ENCODE measurements at places on chromosomes 3 and 15.

GRCh38 chr3:71393093-71393492, 190.4 kb downstream of the FOXP1 start:
- DNase-seq = no peak

GRCh38 chr3:33915796-33916546, 117.5 kb downstream of the PDCD6IP start:
- DNase-seq = no peak

- DNase-seq = no peak
These were observed 62.0 kb downstream of the PLD1 start for GRCh38 chr3:171748064-171748924.

GRCh38 chr15:93943586-93943985, 287.8 kb upstream of the MCTP2 start:
- no peak for DNase-seq

- DNase-seq = no peak
These were observed 8.4 kb downstream of the TMEM40 start for GRCh38 chr3:12750658-12751071.

DNA sequence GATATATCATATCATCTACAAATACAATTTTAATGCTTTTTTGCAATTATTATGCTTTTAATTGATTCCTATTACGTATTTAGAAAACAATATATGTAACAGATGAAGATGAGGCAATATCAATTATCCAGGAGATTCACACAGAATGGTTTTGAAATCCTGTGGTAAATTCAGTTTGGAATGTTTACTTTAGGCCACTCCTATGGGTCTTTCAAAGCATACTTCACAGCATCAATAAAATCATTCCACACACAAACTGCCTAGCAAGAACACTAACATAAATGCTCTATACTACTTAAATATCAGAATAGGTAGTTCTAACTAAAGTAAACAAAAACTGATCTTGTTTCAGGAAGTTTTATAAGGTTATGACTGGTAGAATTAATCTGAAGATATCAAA, 90.5 kb downstream of the FAM227B start:
- no peak for DNase-seq

- DNase-seq = no peak
These were observed 52.9 kb upstream of the CAPN7 start for GRCh38 chr3:15153103-15153502.

Measured in stimulated activated CD8-positive, alpha-beta memory T cell treated with anti-CD3 and anti-CD28 coated beads, Interleukin-2, amount 100 ng/mL, for 1 hour (primary cell).